ENCODE measurements at places on chromosomes 12 and 14. TPM values are rescaled to one million over a fixed set of nuclear protein-coding genes. Genes with fewer than 3 reads are reported as not detected.

MMP19 gene
- 0.31 TPM for total RNA-seq

- no peaks in the 10 kb centered on the region for H3K4me1 ChIP-seq
- no peaks in the 10 kb centered on the region for H3K36me3 ChIP-seq
- no peak overlapping the region for H3K4me3 ChIP-seq
- DNase-seq: no peak
- no peak overlapping the region for H3K27ac ChIP-seq
- peaks cover 7% of the 10 kb centered on the region for H3K27me3 ChIP-seq
Observed at GRCh38 chr12:97308576-97309198, 153.9 kb upstream of the RMST start.

DNA sequence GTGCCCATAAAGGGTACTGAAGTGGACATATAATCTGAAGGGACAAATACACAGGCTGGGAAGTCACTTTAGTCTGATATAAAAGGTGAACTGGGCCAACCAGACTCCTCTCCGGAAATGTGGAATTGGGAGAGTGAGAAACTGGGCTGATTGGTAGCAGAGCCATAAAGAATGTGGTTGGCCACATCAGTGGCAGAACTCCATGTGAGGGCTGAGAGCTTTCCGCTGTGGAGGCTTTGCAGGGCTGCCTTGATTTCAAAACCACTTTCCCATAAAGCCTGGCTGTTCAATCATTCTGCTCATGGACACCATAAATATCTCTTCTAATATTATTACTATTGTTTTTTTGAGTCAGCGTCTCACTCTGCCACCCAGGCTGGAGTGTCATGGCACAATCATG is 220.3 kb downstream of the MON2 start:
- DNase-seq: no peak
- H3K4me1 ChIP-seq: no peaks in the 10 kb centered on the region
- H3K4me3 ChIP-seq: no peak overlapping the region
- H3K36me3 ChIP-seq: no peaks in the 10 kb centered on the region

C2CD5 gene
- total RNA-seq: 32.6 TPM

CLEC4C gene
- total RNA-seq: not detected

LMO3 gene
- not detected for total RNA-seq

ABHD12B gene
- total RNA-seq: not detected

- peaks cover 8% of the 10 kb centered on the region for H3K4me1 ChIP-seq
- H3K4me3 ChIP-seq: no peak overlapping the region
- peaks cover 13% of the 10 kb centered on the region for H3K27me3 ChIP-seq
- peaks cover 2% of the 10 kb centered on the region for H3K36me3 ChIP-seq
- DNase-seq: no peak
Observed at GRCh38 chr12:26319511-26319910, 124.1 kb downstream of the SSPN start.

- H3K36me3 ChIP-seq: peaks cover 6% of the 10 kb centered on the region
- H3K27me3 ChIP-seq: no peaks in the 10 kb centered on the region
- peaks cover 38% of the 10 kb centered on the region for H3K4me1 ChIP-seq
- peak overlapping the region; percentile 90 for H3K4me3 ChIP-seq
- DNase-seq: no peak
- H3K27ac ChIP-seq: peak overlapping the region; percentile 89
Observed at GRCh38 chr12:22335794-22336166, 1.3 kb upstream of the ST8SIA1 start.

ELK3 gene
- total RNA-seq: 23.9 TPM
